IMR-90 (cell line): ENCODE measurements at places on chromosomes 5 and 9. TPM values are rescaled to one million over a fixed set of nuclear protein-coding genes. Genes with fewer than 3 reads are reported as not detected.
A peak's percentile ranks its signal among the peaks of the same experiment; 100 is the strongest.

The CXCL14 gene
- total RNA-seq: under 0.01 TPM in 1 of 2 replicates, not detected in the other

GRCh38 chr5:137752905-137753690 is 1.1 kb downstream of the HNRNPA0 start:
- no peak for DNase-seq

- no peak for DNase-seq
Measured at GRCh38 chr9:97388721-97389238, 23.1 kb upstream of the TDRD7 start.

DNA sequence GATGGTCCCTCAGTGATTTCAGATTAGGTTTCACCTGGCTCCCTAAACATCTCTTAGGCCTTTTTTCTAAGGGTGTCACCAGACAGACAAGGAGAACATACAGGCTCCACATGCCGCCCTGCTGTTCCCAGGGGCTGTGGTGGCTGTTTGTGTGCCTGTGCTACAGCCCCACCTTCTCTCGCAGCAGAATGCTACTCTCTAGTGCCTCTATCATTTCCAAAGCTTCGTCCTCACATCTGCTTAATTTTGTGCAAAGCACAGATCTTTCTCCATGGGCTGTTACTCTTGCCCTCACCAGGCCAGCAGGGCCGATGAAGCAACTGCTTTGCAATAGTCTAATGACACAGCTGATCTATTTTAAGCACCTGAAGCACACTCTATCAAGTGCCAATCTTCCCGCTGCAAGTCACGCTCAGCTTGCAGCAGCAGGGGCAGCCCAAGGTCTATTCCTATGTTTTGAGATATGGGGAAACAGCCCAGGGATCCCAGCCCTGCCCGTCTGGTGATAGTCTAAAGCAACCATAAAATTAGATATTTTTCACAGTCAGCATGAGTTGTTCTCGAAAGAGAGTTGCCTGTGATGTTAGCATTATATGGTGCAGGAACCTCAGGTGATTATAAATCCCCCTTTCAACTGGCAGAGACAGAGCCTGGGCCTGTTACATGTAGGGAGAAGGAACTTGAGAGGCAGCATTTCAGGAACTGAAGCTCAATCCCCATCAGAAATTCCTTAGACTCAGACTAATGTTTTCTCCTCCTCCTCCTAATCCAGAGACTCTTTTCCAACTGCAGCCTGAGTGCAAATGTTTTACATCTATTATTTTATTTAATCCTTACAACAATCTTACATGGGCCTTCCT is 12.7 kb downstream of the ABLIM3 start:
- peak; percentile 75 for DNase-seq

The SAXO1 gene
- total RNA-seq: under 0.01 TPM in 1 of 2 replicates, not detected in the other

The IZUMO3 gene
- total RNA-seq: not detected in 2 replicates

DNA sequence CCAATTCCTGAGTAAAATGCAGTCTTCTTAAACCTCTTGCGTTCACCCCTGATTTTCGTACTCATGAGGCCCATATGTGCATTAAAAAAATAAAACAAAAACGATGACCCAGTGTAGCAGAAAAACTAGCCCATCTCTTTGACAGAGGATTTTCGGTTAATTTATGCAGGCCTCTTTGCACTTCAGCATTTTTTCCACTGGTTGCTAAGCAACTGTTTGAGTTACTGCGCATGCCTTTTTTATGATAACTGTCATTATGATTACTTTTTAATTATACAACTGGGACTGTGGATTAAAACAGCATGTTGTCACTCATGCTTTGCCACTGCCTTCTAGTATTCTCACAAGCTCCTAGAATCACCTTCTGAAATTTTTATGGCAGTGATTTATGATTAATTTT is 165.0 kb downstream of the SMARCA2 start:
- DNase-seq: no peak

GRCh38 chr5:1402611-1403255 is 42.5 kb downstream of the SLC6A3 start:
- DNase-seq: no peak

DNA sequence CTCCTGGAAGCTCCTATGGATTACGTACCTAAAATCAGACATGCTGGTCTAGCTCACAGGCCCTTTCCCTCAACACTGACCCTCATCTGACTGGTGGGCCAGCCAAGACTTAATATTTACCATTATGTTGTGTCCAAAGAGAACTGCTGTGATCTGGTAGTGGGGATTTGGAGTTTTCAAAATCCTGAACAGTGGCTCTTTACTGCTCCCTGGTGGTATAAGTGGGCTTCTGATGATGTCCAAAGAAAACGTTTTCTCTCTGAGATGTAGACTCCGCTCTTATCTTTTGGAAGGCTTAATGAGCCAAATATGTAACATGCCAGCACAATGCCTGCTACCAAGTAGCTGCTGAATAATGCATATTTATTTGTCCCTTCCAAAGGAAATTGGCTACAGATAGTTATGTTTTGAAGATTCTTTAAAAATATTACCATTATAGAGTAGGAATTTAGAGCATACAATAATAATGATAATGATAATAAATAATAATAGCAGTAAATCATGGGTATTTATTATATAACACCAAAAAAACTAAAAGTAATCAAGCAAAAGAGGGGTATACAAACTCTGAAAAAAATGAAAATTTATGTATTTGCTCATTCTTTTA is 406.6 kb upstream of the TNC start:
- DNase-seq: peak; percentile 77

The AHRR gene
- total RNA-seq: 15.6 and 16.7 TPM in 2 replicates

DNA sequence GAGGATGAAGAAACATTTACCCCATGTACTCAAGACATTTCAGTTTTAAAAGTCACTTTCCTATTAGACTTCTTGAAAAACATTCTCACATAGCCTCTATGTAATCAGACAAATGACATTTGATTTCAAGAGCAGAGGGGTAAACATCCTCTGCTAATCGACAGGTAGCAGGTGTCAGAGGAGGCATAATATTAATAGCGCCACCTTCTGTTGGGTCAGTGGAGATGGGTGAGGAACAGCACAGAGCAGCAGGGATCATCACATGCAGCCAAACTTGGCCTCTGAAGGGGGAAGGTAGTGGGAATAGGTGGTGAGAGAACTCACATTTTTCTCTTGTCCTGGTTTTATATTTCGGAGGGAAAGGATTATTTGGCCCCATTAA is 3.3 kb upstream of the LSM11 start:
- no peak for DNase-seq

DNA sequence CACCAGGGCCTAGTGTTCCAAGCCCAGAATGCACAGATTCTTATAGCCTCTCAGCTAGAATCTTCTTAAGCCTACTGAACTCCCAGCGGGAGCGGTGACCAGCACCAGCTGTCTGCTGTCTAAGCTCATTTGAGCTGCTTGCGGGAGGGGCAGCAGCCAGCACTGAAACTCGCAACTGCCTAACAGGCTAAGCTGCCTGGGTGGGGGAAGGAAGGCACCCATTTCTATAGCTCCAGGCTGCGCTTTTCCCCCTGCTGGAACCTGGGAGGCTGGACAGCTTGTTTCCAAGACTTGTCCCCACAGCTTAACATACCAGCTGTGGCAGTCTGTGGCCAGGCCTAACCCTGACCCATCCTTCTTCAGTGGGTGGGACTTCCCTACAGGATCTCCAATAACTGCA is 512.9 kb downstream of the EFNA5 start:
- DNase-seq: no peak

The DMRT3 gene
- not detected in 2 replicates for total RNA-seq

- DNase-seq: no peak
Measured at GRCh38 chr9:105005186-105005585, 77.2 kb upstream of the ABCA1 start.

GRCh38 chr9:68498816-68499215 is 41.9 kb downstream of the TMEM252 start:
- no peak for DNase-seq

DNA sequence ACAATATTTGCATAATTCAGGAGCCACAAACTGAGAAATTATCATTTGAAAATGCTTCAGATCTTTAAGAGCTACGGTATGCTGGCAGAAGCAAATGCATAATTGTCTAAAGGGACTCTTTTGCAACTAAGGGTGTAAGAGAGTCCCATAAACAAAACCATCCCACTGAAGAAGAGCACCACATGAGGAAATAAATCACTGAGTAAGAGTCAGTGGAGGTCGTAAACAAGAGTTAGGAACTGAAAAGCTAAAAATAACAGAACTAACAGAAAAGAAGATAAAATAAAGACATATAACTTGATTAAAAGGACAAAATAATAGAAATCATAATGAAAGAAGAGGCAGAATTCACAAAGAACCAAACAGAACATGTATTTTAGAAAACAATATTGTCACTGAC is 3.5 kb upstream of the SMC2 start:
- DNase-seq: no peak

GRCh38 chr9:76571743-76572146 is 112.8 kb downstream of the GCNT1 start:
- no peak for DNase-seq

GRCh38 chr9:95017062-95017461 is 290.6 kb downstream of the AOPEP start:
- peak; percentile 73 for DNase-seq

- peak; percentile 75 for DNase-seq
Measured at GRCh38 chr5:151037561-151038411, 17.4 kb downstream of the GPX3 start.
